ENCODE measurements at places on chromosomes 7 and 10.
A peak's percentile ranks its signal among the peaks of the same experiment; 100 is the strongest.

GRCh38 chr7:31175672-31176071, 123.6 kb downstream of the ADCYAP1R1 start:
- DNase-seq, result peak; percentile 12

DNA sequence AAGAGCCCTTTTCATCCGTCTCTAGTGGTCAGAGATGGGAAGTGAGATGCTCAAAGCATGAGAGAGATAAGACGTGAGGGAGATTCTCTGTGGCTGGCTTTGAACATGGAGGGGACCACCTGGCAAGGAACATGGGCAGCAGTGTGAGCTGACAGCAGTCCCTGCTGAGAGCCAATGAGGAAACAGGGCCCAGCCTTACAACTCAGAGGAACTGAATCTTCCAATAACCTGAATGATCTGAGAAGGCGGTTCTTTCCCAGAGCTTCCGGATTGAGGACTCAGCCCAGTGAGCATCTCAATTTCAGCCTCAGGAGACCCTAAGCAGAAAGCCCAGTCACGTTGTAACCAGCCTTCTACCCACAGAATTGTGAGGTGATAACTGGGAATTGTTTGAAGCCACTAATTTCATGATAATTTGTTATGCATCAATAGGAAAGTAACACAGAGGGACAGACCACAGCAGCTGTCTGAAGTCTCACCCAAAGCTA, 33.9 kb upstream of the IKZF1 start:
- no peak for DNase-seq

GRCh38 chr10:129706081-129706480, 239.0 kb downstream of the MGMT start:
- no peak for DNase-seq

GRCh38 chr10:21521751-21522533, 3.5 kb downstream of the SKIDA1 start:
- DNase-seq, result no peak

DNA sequence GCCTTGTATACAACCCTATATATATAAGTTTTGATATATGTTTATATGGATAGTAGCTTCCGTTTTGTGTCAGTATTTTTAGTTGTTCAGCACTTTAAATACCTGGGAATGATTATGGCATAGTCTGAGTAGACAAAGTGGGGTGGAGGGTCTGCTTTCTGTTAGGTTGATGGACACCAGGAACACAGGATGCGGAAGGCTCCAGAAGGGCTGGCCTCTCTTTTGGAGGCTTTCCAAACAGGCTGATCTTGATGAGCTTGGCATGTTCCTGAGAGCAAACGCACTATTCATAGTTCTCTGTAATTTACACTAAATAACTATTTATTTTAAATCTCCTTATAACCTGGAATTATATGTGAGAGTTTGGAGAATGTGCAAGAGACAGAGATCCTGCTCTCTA, 12.7 kb downstream of the AKR1E2 start:
- DNase-seq, result no peak

GRCh38 chr7:5597772-5598171, 174.1 kb upstream of the TNRC18 start:
- no peak for DNase-seq

- no peak for DNase-seq
These were observed 66.8 kb downstream of the UPF2 start for GRCh38 chr10:11975795-11976194.

GRCh38 chr7:55375237-55375636, 10.1 kb downstream of the LANCL2 start:
- no peak for DNase-seq

GRCh38 chr7:43491984-43492383, 90.9 kb upstream of the STK17A start:
- no peak for DNase-seq

DNA sequence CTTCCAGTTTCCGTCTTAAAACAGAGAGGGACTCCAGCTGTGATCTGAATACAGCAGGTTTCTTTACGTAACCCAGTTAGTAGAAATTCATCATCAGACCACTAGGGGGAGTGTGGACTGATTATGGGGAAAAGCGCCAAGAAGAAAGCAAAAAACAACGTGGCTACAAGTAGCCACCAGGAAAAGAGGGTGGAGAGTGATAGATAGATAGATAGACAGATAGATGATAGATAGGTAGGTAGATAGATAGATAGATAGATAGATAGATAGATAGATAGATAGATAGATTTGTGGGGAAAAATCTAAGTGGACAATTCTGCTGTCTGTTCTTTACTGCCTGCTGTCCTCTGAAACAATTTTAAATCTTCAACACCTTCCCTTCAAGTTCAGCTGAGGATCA, 12.7 kb upstream of the AKR1B10 start:
- DNase-seq, result peak; percentile 50

GRCh38 chr7:111090846-111091245, at the start of gene LRRN3:
Gene LRRN3, plus strand, starts transcription at chr7:111091127. Its CDS starts 31,646 bp downstream, at chr7:111122773.
- no peak for DNase-seq

GRCh38 chr7:133564484-133564883, 311.6 kb downstream of the EXOC4 start:
- no peak for DNase-seq

DNA sequence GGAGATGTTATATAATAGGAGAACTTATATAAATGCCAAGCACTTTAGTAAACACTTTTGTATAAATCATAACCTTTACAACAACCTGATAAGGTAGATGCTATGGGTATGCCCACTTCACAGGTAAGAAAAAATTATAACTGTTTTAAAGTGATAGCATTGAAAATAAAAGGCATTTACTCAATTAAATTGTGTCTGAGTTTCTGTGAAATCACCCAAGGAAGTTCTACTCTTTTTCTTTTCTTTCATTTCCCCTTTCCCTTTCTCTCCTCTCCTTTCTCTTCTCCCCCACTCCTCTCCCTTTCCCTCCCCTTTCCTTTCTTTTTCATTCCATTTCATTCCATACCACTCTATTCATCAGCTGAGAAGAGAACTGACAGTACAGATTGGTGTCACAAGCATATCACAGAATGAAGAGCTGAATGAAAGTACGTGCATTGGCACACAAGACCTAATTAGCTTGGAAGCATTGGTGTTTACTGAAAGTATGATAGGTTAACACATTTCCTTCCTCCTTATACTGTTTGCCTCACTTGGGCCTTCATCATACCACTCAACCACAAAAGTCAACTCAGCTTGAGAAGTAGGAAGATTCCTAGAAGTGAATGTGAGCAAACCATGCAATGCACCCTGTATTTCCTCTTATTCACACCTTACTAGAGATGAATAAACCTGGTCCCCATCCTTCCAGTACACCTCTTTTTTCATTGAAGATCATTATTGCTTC, 117.9 kb upstream of the AGR3 start:
- DNase-seq, result no peak

- DNase-seq, result peak; percentile 76
These were observed 12.7 kb upstream of the SDHAF3 start for GRCh38 chr7:97104719-97105238.

DNA sequence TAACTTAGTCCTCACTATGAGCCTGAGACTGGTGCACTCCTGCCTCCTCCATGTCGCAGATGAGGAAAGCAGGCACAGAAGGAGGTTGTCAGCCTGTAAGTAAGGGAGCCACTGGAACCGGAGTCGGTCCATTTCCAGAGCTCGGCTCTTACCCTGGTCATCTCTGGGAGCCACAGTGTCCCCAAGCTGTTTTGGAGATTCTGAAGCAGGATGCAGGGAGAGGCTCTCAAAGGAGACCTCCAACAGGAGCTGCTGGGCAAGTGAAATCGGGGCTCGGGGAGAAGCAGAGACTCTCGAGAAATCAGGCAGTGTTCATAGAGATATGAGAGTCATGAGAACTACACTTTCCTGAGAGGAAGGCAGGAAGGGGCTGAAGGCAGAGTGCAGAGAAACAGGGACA, 39.0 kb downstream of the VSTM4 start:
- no peak for DNase-seq

- no peak for DNase-seq
These were observed 200.9 kb downstream of the CDC14C start for GRCh38 chr7:49125246-49125645.

DNA sequence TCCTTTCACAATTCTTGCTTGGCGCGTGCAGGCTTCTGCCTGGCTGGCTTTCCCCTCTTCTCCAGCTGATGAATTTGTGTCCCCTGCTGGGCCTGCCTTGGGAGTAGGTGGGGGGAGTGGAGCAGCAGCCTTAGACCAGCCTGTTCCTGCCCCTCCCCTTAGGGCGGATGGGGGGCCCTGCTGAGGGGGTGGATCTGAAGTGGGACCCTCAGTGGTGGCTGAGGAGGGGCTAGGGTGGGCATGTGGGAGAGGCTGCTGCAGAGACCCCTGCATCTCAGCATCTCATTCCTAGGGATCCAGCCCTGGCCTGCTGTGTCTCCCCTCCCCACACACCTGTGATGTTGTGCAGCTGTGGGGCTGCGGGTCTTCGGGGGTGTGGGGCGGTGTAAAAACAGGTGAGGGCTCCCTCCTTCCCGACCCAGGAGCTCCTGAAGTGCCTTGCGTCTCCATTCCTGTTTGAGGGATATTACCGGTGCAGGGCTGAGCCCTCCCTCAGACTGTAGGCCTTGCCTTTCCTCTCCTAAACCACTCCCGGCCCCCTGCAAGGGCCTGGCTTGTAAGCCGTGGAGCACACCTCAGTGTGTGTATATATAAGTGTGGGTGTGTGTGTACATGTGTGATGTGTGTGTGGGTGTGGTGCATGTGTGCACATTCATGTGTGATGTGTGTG, 24.7 kb downstream of the ADCYAP1R1 start:
- no peak for DNase-seq

DNA sequence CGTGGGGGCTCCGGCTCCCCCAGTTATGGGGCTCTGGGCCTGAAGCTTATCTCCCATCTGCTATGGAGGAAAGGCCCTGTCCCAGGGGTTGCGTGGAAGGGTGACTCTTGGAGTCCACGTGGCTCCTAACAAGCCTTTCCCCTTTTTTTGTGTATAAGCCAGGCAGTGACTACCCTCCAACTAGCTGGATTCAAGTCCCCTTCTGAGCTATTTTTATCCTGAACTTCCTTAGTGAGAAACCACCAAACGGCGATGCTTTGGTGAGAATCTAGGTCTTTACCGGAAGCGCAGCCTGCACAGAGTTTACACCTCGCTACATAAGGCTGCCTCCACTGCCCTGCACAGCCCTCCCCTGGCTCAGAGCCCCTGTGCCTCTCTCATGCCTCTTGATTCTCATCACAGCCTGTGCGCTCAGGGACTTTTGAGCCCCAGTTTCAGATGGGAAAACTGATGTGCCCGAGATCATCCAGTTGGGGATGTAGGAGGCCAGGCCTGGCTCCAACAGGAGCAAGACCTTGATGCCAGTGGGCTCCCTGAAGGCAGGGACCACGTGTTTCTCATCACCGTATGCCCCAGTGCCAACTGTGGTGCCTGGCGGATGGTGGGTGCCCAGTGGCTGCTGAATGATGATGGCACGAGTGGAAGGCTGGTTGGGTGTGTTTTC, 102.3 kb upstream of the PPIF start:
- DNase-seq, result no peak

DNA sequence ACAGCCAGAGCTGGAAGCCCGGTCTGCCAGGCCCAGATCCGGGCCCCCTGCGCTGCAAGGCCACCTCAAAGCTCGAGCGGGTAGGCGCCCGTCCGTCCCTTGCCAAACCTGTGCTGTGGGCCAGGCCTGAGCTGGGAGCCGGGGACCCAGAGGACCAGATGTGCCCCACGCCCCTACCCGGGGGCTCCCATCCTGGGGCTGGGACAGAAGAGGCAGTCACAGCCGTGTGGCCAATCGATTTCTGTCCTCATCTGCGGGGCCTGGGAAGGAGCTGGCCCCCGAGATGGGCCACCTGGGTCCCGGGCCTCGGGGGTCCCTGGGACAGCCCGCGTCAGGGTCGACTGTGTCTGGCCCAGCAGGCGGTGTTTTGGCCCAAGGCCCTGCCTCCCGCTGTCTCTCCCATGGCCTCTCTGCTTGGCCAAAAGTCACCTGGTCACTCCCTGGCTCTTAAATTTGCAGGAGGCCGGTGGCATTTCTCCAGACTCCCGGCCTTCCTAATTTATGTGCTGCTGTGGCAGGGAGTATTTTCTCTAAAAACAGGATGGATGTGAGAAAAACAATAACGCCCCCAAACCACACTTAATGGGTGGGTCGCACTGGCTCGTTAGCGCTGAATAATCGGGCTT, 63.8 kb downstream of the UNCX start:
- DNase-seq, result no peak

GRCh38 chr7:141442781-141443180, 108.4 kb upstream of the AGK start:
- DNase-seq, result no peak

DNA sequence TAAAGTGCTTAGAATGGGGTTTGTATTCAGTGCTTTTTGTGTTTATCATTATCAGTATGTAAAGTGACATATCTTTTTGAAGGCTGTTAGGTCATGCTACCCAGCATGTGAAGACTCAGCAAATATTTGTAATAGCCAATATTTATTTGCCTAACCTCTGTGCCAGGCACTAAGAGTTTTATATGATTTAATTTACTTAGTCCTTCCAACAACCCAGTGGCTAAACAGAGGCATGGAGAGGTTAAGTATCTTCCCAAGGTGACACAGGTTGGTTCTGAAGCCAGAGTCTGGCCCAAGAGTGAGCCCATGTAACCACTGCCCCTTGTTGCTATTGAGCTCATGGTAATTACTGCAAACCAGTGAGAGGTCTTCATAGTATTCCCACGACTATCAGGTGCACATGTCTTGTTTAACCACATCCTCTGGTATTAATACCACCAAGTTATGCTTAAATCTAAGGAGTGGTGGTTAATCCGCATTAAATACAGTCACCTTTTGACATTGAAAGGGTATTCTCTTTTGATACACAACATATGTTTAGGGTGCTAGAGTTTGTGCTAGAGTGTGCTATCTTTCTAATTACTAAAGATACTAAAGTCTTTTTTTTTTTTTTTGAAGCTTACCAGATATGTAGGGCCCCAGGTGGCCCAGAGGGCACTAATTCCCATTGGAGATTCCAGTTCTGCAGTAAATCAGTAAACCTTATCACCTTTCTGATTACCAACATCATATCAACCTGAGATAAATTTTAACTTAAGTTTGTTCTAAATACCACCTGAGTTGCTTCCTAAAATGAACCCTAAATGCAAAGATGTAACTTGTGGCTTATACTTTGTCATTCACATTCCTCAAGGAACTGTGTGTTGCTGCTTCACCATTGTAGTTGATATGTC, 2.9 kb downstream of the ADD3 start:
- no peak for DNase-seq

GRCh38 chr10:80277567-80278250, 11.7 kb downstream of the MAT1A start:
- no peak for DNase-seq

- no peak for DNase-seq
These were observed 72.9 kb downstream of the ADK start for GRCh38 chr10:74223755-74224529.

DNA sequence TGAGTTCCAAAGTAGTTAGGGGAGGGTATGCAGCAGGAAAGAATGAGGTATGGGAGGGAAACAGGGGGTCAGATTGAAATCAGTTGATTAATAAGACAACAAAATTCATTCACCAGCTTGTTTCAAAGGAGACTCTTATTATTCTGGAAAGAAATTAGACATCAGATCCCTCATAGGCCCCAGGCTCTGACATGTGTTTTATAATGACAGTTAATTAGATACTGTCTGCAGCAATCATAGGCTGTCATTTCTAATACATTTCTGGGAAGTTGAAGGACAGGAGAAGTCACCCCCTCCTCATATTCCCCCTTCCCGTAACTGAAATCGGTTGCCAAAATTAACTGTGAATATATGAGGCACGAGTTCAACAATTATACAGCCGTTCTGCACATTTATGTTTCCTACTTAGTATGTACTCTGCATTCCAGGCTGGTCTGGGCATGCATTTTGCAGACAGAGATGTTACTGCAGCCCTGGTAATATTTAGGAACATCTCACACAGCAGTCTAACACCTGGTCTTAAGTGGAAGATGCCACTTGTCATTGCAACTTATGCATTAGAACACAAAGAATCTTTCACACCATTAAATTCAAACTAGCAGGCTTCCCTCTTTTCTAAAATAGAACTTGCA, 355.2 kb upstream of the LRGUK start:
- no peak for DNase-seq

All from HuH-7 (cell line).